Thoracic aorta (tissue), 2 donors: ENCODE measurements at places on chromosomes 12 and 14. TPM values are rescaled to one million over a fixed set of nuclear protein-coding genes. Genes with fewer than 3 reads are reported as not detected.

GRCh38 chr12:117096501-117097042, 2.6 kb downstream of the TESC start:
- no peak overlapping the region for H3K27ac ChIP-seq
- no peak overlapping the region for H3K4me3 ChIP-seq
- no peaks in the 10 kb centered on the region for H3K36me3 ChIP-seq
- H3K4me1 ChIP-seq: peaks cover 15% of the 10 kb centered on the region

VEZT gene
- total RNA-seq: 58.3 TPM

ANG gene
- 13.5 TPM for total RNA-seq

DNA sequence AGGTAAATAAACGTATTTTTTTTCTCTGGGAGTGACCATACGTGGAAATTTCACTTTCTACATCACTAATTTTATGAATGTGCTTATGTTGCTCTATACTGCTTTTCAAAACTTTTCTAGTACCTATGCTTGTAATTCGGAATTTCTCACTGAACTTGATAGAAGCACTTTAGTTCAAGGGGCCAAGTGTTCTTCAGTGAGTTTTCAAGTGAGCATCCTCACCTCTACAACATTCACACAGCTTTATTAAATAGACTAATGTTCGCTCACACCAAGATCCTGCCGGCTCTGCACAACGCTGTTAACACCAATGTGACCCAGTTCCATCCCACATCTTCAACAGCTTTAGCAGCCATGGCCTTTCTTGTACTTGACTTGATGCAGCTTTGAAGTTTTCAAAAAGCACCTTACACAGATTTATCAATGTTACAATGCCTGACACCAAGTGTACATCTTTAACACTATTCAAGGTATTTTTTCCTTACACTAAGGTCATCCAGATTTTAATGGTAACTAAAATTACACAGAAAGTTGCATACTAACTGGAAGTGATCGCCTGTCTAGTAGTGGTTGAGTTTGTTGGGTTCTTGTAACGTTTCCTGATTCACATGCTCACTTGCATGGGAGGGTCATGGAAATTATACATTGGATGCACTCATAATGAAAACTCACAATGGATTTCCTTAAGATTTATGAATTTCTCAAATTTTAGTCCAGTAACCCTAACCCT, 4.5 kb downstream of the UBC start:
- peak overlapping the region; percentile 18 for H3K27ac ChIP-seq
- H3K36me3 ChIP-seq: peaks cover 21% of the 10 kb centered on the region
- no peaks in the 10 kb centered on the region for H3K27me3 ChIP-seq
- H3K4me1 ChIP-seq: peaks cover 18% of the 10 kb centered on the region
- peak overlapping the region; percentile 66 for H3K4me3 ChIP-seq
- no peak for DNase-seq

- DNase-seq: no peak
- H3K27me3 ChIP-seq: no peaks in the 10 kb centered on the region
- no peaks in the 10 kb centered on the region for H3K36me3 ChIP-seq
- no peaks in the 10 kb centered on the region for H3K4me1 ChIP-seq
Observed at GRCh38 chr14:34275078-34275477, 187.0 kb downstream of the SPTSSA start.

PLEK2 gene
- total RNA-seq: 2.0 TPM

DNA sequence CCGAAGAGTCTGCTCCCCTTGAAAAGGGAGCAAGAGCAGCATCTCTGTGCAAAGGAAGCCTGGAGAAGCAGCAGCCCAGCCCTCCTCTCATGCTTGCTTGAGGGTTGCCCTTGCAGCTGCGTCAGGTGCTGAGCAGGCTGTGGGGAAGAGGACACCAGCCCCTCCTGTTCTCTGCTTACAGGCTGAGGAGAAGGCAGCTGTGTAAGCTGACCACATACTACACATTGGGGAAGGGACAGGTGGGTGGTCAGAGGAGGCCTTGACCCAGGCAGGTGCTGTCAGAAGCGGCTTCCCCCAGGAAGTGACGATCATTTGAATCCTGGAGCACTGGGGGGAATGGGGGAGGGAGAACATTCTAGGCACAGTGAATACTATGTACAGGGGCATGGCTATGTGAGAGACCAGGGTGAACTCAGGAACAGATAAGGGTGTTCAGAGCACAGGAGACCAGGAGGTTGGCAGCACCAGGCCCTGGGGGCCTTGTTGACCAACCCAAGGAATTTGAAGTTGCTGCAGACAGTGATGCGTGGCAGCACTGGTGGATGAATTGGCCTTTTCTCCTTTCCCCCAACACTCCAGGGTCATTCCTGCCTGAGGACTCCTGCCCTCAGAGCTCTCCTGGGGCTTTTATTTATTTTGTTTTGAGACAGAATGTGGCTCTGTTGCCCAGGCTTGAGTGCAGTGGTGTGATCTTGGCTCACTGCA, 2.7 kb upstream of the KLC1 start:
- no peak overlapping the region for H3K4me3 ChIP-seq
- H3K36me3 ChIP-seq: no peaks in the 10 kb centered on the region
- H3K27me3 ChIP-seq: no peaks in the 10 kb centered on the region
- DNase-seq: no peak
- peak overlapping the region; percentile 80 for H3K27ac ChIP-seq
- H3K4me1 ChIP-seq: peaks cover 47% of the 10 kb centered on the region

TMEM253 gene
- total RNA-seq: not detected

GRCh38 chr12:108629151-108629550, 4.5 kb downstream of the SELPLG start:
- no peaks in the 10 kb centered on the region for H3K27me3 ChIP-seq
- no peaks in the 10 kb centered on the region for H3K36me3 ChIP-seq
- peaks cover 9% of the 10 kb centered on the region for H3K4me1 ChIP-seq
- no peak for DNase-seq
- H3K27ac ChIP-seq: no peak overlapping the region

GRCh38 chr12:214003-214741, at the start of gene SLC6A12:
TSS of gene SLC6A12 (minus strand) at chr12:214157. CDS start at chr12:209986, 4,171 bp downstream.
- H3K4me1 ChIP-seq: no peaks in the 10 kb centered on the region
- H3K27me3 ChIP-seq: peaks cover 3% of the 10 kb centered on the region
- H3K36me3 ChIP-seq: no peaks in the 10 kb centered on the region
- peak within 1 kb of the TSS; percentile 49 for H3K4me3 ChIP-seq
- DNase-seq: no peak

CLEC1B gene
- total RNA-seq: not detected

PLA2G1B gene
- not detected for total RNA-seq

GRCh38 chr12:13288937-13289652, 92.6 kb downstream of the EMP1 start:
- no peaks in the 10 kb centered on the region for H3K27me3 ChIP-seq
- H3K4me3 ChIP-seq: no peak overlapping the region
- no peaks in the 10 kb centered on the region for H3K4me1 ChIP-seq
- no peaks in the 10 kb centered on the region for H3K36me3 ChIP-seq
- DNase-seq: no peak
- H3K27ac ChIP-seq: no peak overlapping the region
